Bronchial epithelial cell (primary cell): ENCODE measurements at places on chromosomes 7 and 10. TPM values are rescaled to one million over a fixed set of nuclear protein-coding genes. Genes with fewer than 3 reads are reported as not detected.

The TACC2 gene
- total RNA-seq = 13.4 and 36.7 TPM in 2 replicates

The KNDC1 gene
- total RNA-seq = under 0.01 TPM in 2 replicates

The PROSER2 gene
- 20.8 and 27.8 TPM in 2 replicates for total RNA-seq

The FKBP6 gene
- total RNA-seq = not detected in 2 replicates

The PCGF5 gene
- 29.7 and 31.2 TPM in 2 replicates for total RNA-seq

GRCh38 chr10:119373294-119374102 lies 166.1 kb downstream of the GRK5 start:
- no peak for DNase-seq

- DNase-seq = peak; percentile 42
These were observed 45.7 kb downstream of the IMMP2L start for GRCh38 chr7:111516612-111517011.

DNA sequence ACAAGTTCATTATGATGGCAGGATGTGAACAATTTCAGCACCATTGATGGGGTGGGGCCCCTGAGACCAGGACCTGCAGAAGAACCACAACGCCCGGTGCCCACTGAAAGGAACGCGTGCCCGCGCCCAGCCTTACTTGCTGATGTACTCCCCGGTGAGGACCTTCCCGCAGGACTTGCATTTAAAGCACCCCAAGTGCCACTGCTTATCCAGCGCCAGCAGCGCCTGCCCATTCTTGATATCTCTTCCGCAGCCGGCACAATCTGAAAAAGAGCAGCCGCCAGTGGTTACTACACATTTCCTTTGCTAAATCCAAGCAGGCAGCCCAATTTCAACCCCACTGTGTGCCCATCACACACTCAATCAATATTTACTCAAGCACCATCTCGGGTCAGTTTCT lies 110.6 kb downstream of the ABLIM1 start:
- DNase-seq = no peak

DNA sequence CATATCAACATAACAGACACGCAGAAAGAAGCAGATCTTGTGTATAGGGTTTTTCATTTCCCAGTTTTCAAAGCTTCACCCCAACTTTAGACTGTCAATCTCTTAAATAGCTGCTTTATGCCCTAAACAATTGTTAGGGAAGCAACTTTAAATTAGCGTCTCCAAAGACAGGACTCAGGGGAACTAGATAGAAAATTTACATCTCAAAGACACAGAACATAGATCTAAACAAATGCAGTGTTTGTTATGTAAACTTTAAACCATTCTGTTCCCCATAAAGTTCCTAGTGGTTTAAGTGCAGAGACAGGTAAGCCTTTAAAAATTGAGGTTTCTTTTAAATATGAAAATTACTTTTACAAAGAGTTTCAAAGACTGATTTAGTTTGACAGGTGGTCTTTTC lies 379.2 kb upstream of the GHITM start:
- DNase-seq = no peak

DNA sequence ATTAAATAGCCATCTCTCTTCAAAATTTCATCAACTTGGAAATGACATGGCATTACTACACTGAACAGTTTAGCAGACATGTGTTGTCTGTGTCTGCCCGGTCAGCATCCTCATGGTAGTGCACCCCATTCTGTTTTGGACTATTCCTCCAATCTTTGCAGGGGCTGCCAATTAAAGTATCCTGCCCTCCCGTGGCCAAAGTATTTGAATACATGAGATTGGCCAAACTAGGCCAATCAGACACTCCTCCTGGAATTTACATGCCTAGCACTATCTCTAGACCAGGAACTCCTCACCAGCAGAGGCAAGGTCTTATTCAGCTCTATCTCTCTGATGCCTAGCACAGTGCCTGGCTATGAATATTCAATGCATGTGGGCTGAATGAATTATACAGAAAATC lies 4.4 kb downstream of the SHTN1 start:
- DNase-seq = no peak

DNA sequence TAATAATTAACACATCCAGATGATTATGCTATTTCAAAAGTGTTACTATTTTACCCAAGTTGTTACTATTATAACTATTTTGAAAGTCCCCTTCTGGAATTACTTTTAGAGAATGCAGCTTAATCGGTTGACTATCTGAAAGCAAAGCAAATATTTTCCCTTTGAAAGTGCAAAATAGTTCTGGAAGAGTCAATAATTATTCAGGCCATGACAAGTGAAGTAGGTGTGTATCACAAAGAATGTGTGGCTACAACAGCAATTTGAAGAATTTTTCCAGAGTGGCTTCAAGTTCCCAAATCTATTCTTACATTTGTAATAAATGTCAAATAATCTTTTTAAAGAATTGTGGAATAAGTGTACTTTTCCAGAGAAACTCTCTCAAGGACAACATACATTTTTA lies 42.8 kb downstream of the RNLS start:
- peak; percentile 56 for DNase-seq

DNA sequence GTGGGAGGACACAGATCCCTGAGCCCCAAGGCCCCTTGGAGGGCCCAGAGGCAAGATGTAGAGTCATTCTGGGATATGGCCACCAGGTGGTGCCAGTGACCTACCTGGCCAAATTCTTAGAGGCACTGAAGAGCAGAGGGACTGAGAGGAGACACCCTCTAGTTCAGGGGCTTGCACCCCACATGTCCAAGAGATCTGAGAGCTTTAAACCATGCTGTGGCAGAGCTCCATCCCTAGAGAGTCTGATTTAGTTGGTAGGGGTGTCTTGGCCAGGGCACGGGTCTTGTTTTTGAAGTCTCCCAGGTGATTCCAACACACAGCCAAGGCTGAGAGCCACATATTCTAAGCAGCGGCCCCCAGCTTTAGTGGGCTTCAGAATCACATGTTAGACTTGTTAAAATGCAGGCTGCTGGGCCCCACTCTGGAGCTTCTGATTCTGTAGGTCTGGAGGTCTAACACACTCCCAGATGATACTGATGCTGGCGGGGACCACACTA lies 52.5 kb downstream of the PRF1 start:
- peak; percentile 49 for DNase-seq

GRCh38 chr10:3068201-3068967 lies 1.0 kb downstream of the PFKP start:
- DNase-seq = no peak

- DNase-seq = no peak
These were observed 95.9 kb downstream of the POLL start for GRCh38 chr10:101492205-101492604.

GRCh38 chr10:91049988-91050360 lies 129.1 kb upstream of the ANKRD1 start:
- DNase-seq = no peak

- DNase-seq = no peak
These were observed 165.5 kb downstream of the FAM107B start for GRCh38 chr10:14609178-14609577.

GRCh38 chr10:75352650-75353049 lies 48.9 kb downstream of the ZNF503 start:
- DNase-seq = no peak

DNA sequence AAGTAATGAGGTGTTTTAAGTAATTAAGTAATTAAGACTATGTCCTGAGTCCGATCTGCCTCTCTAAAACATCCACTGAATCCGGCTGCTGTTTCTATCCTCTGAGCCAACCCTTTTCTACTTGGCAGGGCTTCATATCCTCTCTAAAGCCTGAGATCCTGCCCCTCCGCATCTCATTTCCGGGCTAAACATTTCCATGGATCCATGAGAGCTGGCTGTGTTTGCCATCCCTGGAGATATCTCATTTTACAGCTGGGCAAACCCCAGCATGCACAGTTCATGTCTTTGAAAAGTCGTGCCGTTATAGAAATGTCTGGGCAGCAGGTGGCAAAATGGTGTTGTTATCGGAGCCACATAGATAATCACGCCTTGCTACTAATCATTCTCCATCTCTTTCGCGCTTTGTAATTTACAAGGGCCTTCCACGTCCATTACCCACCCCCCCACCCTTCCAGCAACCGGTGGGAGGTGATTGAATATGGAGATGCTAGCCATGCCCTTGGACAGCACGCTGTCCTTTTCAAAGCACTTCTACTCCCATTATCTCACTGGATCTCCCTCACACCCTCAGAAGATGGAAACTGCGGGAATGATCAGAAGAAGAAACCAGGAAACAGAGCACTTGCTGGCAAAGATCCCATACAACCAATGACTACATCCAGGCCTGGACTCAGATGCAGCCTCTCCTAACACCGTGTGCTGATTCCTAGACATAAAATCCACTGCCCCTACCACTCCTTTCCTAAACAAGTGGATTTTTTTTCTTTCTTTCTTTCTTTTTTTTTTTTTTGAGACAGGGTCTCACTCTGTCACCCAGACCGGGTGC lies 1189.2 kb downstream of the TYW1 start:
- no peak for DNase-seq

DNA sequence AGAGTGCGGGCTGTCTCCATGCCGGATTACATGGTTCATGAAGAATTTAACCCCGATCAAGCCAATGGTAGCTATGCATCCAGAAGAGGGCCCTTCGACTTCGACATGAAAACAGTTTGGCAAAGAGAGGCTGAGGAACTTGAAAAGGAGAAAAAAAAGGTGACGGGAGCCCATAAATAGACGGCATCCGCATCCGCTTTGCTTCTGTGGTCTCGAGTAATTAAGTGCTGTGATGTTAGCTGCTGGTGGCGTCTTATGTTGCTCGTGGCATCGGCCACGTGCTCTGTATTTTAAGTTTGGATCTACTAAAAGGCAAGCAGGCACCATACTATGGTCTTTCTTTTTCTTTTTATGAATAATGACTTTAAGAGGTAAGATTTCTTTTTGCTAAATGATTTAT lies 11.1 kb downstream of the C7orf57 start:
- DNase-seq = no peak

DNA sequence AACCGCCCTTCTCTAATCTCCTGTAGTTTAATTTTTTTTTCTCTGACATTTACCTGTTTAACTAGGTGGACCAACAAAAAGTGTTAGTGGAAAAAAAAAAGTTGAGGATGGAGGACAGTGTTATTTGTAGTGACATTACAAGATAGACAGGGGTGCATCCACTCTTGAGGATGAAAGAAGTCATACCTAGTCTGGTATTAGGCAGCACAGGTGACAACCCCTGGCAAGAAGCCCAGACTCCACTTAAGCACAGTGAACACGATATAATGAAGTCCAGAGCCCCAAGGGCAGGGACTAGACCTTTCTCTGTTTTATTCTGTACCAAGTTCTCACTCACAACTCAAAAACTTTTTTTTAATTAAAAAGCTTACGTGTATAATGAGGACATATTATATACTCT lies 268.4 kb downstream of the GPR37 start:
- no peak for DNase-seq

DNA sequence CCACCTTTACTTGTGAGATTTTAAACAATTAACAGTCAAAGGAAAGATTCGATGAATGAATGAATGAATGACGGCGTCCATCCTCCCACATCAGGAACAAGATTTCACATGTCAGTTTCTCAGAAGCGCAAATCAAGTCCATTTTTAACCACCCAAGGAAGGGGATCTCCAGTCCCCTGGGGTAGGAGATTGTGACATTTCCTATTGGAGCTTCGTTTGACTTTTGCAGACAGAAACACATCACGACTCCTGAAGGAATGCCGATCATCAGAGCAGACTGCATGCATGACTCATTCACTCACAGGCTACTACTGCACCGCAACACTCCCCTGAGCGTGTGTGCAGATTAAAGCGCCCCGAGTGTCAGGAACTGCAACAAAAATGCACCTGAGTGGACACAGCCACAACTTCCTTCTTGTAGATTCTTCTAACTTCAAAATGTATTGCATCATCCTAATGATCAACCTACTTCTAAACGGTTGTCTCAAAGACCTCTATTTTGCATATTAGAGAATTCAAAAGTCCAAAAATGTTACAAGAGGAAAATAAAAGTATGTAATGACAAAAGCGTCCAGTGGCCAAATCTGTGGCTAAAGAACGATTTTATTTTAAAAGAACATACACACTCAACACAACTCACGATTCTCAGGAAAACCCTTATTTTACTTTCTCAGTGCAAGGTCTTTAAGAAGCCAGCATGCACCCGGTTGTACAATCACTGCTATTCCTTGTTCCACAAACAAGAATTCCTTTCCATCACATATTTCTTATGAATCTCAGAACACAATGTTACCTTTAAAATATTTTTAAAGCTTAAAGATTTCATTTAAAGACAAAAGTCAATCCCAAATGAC lies 172.6 kb downstream of the FAM107B start:
- DNase-seq = peak; percentile 85

- peak; percentile 97 for DNase-seq
These were observed 648.1 kb downstream of the ANKRD7 start for GRCh38 chr7:118872568-118872967.

- no peak for DNase-seq
These were observed 317.5 kb downstream of the ANKRD30A start for GRCh38 chr10:37442882-37443281.

- DNase-seq = peak; percentile 81
These were observed 10.5 kb downstream of the TMEM273 start for GRCh38 chr10:49177391-49178355.

GRCh38 chr10:21084700-21085099 lies 187.6 kb upstream of the NEBL start:
- no peak for DNase-seq

GRCh38 chr7:96479015-96479645 lies 157.2 kb upstream of the SLC25A13 start:
- no peak for DNase-seq

DNA sequence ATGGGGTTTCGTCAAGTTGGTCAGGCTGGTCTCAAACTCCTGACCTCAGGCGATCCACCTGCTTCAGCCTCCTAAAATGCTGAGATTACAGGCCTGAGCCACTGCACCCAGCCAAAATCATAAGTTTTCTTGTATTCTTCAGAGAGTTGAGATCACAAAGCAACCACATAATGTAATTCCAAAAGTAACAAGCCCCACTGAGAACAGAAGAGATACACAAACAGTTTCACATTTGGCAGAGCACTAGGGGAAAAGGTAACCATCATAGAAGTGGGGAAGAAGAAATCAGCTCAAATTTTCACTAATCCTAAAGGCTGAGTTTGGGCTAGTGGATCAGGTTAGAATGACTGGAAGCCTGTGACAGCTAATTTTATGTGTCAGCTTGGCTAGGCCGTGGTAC lies 5.4 kb upstream of the CEP41 start:
- DNase-seq = no peak

GRCh38 chr10:3554121-3554522 lies 230.9 kb downstream of the KLF6 start:
- DNase-seq = no peak

- DNase-seq = peak; percentile 7
These were observed 574 bp downstream of the MARCHF5 start for GRCh38 chr10:92291616-92291865.

GRCh38 chr7:123823898-123824753 lies 20.8 kb upstream of the HYAL4 start:
- no peak for DNase-seq

DNA sequence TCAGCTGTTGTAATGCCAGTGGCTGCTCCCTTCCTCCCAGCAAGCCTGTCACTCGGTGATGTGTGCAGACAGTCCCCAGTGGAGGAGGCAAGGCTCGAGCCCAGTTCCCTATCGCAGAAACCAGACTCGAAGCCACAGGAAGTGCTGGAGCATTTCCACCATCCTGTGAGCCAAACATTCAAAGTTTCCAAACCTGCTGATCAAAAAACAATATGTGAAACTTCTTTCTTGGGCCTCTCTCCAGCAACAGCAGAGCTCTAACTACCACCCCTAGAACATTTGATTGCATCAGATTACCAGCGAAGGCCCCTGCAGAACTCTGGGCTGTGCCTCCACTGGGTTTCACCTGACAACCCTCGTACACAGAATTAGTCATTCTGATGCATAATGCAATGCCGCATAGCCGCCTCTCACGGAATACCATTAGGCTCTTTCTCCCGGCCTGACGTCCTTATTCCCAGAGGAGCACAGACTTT lies 94.0 kb downstream of the ELMO1 start:
- DNase-seq = no peak
